ENCODE measurements at places on chromosomes 7 and 10.

DNA sequence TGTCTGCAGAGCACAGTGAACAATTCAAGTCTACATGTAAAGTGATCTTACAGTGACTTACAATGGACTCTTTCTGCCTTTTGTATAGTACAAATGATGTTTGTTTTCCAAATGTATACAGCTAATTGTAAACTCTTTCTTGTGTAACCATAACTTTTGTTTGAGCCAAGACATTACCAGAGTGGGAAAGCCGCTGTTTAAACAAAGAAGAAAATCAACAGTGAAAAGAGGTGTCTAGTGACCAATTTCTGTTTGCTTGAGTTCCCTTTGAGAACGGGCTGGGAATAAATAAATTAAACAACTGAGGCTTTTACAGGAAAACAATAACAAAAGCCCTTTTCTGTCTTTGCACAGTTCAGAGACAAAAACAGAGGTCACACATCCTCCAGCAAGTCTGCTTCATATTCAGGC, 1163.4 kb downstream of the CNTNAP2 start:
- peak; percentile 85 for DNase-seq

GRCh38 chr7:132243463-132243862, 332.8 kb downstream of the PLXNA4 start:
- DNase-seq = no peak

DNA sequence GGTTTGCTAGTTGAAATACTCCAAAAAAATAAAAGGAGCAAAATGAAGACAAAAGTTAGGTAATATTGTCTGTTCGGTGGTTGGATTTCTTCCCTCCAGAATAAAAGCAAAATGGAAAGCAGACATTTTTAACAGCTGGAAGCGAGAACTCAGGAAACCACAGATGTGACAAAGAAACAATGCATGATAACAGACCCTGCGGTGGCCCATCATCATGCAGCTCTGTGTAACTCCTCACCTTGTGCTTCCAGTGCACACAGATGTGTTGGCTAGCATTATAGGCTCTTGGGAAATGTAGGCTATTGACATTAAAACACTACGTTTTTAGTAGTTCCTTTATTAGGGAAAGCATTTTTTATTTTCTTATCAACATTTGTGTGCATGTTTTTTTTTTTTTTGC, 53.9 kb upstream of the ARL4A start:
- DNase-seq = no peak

DNA sequence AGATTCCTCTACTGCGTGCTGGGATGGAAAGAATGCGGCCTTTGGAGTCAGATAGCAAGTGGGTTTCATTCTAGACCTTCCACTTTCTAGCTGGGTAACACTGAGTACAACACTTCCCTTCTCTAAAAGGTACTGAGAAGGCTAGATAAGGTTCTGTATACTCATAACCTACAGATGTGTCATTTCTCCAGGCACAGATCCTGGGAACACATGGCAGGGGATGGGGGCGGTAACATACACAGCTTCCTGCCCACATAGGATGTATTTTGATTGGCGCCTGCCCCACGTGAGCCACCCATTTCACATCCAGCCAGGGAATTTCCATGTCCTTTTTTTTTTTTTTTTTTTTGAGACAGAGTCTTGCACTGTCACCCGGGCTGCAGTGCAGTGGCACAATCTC, 31.8 kb downstream of the KLRG2 start:
- DNase-seq = no peak

- DNase-seq = peak; percentile 37
Observed at GRCh38 chr7:36153571-36154097, 580 bp downstream of the EEPD1 start.

DNA sequence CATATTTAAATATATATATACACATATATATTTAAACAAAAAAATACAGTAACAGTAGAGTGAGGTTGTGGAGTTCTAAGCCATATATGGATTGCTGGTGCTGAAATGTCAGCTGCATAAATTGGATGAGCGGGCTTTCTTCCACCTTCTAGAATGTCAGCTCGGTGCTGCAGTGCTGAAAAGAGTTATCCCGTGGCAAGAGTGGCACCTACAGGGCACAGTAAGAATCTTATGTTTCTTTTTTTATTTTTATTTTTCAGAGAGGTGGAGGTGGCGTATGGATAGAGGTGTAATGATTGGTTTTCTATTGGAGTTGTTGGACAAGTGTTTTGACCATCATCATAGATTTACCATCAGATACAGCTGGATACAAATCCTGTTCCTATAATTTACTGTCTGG, 86.2 kb upstream of the DYNC1I1 start:
- DNase-seq = peak; percentile 40

DNA sequence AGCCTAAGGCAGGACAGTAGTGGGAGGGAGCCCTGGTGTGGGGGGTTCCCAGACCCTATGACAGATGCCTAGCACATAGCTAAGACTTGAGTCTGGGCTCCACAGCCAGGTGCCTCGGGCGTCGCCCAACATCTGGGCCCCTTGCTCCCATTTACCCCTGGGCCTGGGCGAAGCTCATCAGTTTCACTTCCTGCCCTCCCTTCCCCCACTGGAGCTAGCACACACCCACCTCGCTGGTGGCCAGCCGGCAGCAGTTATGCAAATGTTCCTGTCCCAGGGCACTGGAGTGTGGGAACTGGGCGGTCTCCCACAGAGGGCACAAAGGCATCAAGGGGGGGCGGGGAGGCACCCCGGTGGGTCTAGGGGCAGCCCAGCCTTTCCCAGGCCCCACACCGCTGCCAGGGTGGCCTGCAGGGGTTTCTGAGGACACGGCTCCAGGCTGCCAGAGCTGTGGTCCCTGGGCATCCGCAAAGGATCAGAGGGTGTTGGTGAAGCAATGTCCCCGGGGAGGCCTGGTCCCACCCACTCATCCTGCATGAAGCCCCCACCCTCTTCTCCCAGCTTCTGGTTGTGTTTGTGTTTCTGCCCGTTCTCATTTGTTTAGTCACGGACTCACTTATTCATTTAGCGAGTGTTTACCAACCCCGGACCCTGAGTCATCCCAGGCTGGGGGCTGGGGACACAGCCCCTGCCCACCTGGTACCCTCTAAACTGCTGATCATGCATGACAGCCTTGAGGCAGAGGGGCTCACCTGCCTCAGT, 20.4 kb downstream of the SH2B2 start:
- peak; percentile 20 for DNase-seq

DNA sequence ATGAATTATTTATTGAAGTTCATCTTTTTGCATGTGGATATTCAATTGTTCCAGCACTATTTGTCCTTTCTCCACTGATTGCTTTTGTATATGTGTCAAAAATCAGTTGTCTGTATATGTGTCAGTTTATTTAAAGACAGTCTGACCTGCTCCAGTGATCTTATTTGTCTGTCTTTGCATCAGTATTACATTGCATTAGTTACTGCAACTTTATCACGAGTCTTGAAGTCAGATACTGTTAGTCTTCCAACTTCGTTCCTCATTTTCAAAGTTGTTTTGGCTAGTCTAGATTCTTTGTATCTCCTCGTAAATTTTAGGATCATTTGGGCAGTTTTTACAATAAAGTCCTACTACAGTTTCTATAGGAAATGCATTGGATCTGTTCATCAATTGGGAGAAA, 166.4 kb downstream of the CELF2 start:
- no peak for DNase-seq

GRCh38 chr10:130037169-130037661, 73.1 kb upstream of the EBF3 start:
- DNase-seq = no peak
